ENCODE measurements at places on chromosomes 3 and 15.

- DNase-seq, result no peak
These were observed 35.2 kb upstream of the PLSCR5 start for GRCh38 chr3:146640361-146640760.

GRCh38 chr3:149474250-149474817, at the start of gene TM4SF4:
TM4SF4 (plus strand) TSS chr3:149474697; CDS start chr3:149474878, 181 bp downstream.
- DNase-seq, result no peak

DNA sequence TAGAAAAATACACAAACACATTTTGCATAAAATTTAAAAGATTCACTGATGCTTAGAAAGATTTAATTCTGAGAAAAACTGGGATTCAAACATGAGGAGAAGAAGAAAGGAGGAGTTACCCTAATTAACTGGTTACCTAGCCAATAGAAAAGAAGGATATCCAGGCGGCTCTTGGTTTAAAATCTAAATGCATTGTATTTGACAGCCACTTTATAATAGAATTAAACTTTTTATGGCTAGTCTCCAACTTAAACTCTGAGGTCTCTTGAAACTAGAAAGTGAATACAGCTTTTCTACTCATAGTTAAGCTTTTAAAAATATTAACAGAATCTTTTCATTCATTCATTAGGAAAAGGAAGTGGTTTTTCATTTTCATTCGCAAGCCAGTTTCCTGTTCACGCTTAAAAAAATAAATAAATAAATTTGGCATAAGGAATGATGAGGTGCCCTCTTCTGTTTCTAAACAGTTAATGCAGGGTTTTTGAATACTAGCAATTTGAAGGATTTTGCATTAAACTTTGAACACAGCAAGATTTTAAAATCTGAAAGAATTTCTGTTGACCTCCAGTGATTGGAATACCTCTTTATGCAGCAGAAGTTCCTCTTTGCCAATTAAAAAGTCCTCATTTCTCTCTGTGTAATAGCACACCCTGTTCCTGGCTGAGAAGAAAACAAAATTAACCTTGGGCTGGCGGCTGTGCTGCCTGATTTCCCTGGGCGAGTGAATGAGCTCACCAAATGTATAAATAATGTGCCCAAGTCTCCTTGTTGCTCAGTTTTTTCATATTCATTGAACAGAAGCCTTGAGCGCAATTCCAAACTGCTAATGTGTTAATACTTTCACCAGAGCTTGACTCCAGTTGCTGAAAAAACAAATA, 105.1 kb downstream of the ZMAT3 start:
- DNase-seq, result peak; percentile 44

GRCh38 chr3:171388527-171388926, 71.7 kb downstream of the TNIK start:
- no peak for DNase-seq

DNA sequence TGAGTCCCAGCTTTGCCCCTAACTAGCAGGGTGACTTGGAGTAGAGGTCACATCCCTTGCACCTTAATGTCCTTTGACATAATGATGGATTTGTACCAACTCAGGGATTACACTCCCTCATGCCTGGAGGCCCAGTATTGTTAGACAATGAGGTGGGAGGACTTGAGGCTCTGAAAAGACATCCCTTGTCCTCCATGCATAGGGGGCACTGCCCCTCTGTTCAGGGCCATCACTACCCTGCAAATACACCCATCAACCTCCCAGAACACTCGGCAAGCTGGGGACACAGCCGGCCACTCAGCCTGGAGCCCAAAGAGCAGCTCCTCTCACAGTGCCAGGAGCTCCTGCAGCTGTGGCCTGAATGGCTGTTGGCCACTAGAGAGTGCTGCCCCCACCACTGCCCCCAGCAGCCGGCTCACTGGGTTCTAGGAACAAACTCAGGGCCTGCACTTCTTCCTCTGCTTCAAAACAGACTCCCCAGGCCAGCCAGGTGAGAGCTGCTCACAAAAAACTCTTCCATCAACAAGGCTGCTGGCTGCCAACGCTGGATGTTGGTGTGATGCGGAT, 90.2 kb downstream of the GABRB3 start:
- DNase-seq, result no peak

DNA sequence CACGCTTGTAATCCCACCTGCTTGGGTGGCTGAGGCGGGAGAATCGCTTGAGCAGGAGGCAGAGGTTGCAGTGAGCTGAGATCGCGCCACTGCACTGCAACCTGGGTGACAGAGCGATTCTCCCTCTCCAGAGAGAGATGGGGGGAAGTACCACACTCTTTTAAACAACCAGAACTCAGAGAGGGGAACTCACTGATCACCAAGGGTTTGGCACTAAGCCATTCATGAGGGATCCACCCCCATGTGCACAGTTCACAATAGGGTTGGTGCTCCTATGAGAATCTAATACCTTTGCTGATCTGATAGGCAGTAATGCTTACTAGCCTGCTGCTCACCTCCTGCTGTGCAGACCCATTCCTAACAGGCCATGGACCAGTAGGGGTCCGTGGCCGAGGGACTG, 51.6 kb downstream of the QTRT2 start:
- no peak for DNase-seq

DNA sequence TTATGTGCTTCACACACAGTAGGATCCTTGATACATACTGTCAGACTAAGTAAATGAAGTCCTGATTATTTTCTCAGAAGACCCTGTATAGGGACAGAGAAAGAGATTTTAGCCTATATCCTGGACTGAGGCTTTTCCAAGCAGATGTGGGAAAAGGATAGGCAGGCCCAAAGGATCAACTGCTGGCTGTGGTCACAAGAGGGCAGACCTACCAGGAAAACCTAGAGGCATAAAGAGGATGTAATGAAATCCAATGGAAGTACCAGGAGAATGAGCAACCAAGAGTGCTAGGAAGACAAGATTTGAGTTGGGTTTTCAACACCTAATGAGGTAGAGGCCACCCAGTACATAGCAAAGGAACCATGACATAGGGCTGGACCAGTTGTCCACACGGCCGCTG, 23.1 kb downstream of the DCLK3 start:
- DNase-seq, result no peak

DNA sequence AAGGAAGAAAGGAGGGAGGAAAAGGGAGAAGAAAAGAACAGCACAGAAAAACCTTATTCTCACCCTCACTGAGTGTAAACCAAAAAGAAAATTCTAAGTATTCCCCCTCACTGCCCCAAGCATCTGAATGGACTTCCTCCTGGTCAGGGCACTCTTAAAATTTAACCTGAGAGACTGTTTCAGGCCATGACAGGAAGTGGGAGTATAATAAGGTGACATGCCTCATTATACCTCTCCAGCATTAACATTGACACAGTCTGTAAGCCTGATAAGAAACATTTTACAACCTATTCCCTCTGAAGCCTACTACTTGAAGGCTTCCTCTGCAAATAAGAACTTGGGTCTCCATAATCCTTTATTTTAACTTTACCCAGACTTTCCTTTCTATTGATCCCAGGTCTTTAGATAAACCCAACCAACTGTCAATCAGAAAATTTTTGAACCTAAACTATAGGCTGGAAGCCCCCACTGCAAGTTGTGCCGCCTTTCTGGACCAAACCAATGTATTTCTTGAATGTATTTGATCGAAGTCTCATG, 41.7 kb downstream of the SLCO2A1 start:
- no peak for DNase-seq

- DNase-seq, result no peak
These were observed 88.3 kb upstream of the PRR23C start for GRCh38 chr3:139132976-139133375.

DNA sequence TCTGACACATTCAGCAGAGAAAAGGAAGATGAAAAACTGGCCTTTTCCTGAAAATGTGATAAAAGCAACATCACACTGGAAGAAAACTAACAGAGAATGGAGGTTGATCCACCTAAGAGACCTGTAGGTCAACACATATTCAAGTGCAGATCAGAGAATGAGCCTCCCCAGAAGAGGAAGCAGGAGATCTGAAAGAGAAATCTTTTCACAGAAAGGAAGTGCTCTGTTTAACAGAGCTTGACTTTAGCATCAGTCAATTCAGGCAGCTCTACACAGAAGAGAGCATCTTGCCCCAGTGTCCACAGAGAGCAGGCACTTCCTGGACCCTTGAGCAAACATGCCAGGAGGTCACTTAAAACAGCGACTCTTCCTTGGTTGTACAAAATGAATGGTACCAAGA, 655.4 kb upstream of the GBE1 start:
- no peak for DNase-seq

- DNase-seq, result no peak
These were observed 34.9 kb downstream of the SIN3A start for GRCh38 chr15:75416584-75416983.

DNA sequence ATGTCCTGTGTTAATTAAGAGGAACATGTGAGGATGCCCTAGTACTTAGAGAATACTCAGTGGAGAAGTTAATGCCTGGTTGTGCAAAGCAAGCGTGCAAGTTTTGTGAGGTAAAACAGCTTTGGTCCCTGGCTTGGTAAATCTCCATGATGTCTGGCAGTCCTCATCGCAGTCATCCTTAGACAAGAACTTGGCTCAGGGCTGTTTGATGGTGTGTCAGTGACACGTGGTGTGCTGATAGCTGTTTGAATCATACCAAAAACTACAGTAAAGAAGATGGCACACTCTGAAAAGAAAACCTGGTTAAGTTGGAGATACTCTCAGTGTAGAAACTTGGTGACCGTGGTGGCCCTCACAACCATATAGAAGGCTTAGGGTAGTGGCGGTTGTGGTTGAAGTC, 361.7 kb downstream of the FEZF2 start:
- DNase-seq, result no peak

GRCh38 chr3:77324105-77324504, 284.2 kb downstream of the ROBO2 start:
- DNase-seq, result no peak

- DNase-seq, result no peak
These were observed 407.1 kb upstream of the MCTP2 start for GRCh38 chr15:93823971-93824913.

- DNase-seq, result no peak
These were observed 97.9 kb upstream of the NANOGP8 start for GRCh38 chr15:35182841-35183479.

DNA sequence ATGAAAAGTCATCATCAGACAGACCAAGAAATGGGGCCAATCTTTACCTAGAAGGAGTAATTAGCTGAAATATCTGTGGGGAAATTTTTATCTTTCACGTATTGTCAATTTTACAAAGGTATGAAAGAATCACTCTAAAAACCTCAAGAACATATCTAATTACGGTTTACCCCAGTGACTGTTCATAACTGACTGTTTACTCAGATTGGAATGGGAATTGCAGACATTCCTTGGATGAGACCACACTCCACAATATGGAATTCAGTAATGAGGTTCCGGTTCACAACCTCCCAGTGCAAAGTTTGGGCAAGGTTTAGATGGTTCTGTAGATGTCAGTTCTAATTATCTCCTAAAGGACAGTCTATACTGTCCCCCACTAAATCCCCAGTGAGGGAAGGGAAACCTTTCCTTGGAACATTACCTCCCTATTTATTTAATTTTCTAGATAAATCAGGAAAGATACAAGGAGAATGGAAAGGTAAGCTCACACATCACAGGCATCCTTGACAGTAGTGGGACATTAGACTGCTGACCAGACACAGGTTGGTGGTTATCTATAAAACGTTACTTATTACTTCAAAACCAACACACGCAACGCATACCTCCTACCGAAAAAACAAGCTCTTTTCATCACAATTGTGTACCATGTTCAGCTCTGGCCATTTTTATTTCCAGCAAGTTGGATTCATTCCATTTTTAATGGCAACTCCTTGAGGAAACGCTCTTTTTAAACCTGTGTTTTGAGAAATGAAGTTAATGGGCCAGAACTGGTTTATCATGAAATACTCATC, 129.9 kb downstream of the RORA start:
- DNase-seq, result peak; percentile 25

DNA sequence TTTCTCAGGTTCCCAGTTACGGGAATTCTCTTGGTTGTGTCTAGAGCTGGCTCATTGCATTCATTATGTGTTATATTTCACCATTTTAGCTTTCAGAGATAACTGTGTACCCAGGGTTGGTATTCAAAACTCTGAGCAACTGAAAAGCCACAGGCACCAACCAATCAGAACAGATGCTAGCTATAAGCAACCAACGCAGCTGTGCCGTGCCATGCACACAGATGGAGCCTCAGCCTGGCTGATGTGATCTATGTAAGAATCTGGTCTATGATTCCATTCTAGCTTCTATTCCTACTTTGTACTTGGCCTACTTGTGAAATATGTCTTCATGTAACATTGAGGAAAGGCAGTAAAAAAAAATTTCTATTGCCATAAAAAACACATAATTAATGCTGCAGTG, 95.0 kb upstream of the CCDC80 start:
- DNase-seq, result no peak

DNA sequence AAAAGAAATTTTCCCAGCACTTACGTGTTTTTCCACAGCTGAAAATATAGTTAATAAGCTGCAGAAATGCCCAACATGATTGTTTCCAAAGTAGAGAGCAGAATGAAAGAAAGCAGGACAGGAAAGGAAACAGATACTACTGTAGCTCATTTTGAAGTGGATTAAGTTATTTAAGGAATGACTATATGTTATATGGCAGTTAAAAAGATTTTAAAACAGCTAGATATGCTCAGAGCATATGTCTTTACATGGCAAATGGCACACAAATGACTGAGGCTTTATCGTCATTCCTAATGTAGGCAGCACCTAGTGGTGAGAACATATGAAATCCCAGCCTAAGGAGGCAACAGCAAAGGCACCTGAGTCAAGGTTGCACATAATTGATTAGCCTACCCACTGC, 106.6 kb upstream of the SEMA6D start:
- DNase-seq, result no peak

Measured in iris pigment epithelial cell (primary cell).